Activated T-helper 1 cell treated with anti-CD3 and anti-CD28 coated beads, Interleukin-12 subunit alpha, Interleukin-12 subunit beta, Interleukin-2, Interleukin-4 antibody, amounts not matched to agents 30 ng/mL and 10 ng/mL and 1 ng/mL, durations not matched to agents 14 hours and 24 hours and 36 hours (primary cell): ENCODE measurements at places on chromosomes 3 and 15. TPM values are rescaled to one million over a fixed set of nuclear protein-coding genes. Genes with fewer than 3 reads are reported as not detected.

PRTG gene
- total RNA-seq: not detected in 2 replicates

GOLGA6L7 gene
- total RNA-seq: not detected in 2 replicates

FBXW12 gene
- total RNA-seq: not detected in 2 replicates

TJP1 gene
- not detected in 2 replicates for total RNA-seq
